ENCODE measurements at places on chromosomes 4 and X.

DNA sequence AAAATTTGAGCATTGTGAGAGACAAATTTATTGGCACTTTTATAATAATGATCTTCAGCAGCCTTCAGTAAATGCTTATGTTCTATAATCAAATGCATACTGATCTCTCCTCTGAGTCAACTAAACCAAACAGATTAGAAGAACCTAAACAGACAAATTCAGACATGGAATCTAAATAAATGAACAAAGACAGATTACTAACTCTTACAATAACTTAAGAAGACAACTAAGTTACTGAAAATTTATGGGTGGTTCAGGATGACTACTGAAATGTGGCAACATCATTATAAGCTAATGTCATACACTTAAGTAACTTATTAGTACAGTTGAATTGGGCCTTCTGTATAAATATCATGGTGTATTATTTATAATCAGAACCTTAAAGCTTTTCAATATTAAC lies 127.3 kb downstream of the NEK1 start:
- DNase-seq, result no peak

DNA sequence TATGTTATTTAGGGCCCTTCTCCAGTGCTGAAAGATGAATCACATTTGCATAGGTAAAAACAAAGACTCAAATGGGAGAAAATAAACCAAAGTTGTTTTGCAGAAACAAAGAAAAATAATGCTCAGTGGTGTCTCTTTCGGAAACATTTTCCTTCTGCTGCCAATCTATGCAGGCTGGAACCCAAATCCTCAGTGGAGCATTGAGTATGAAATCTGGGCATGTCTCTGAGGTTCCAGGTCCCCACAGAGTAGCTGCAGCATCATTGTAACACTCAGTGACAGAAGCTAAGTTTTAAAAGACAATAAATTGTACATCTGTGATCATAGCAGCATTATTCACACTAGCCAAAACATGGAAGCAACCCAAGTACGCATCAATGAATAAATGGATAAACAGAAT lies 303.6 kb downstream of the FBXW7 start:
- no peak for DNase-seq

GRCh38 chr4:188930822-188931221 lies 791.6 kb downstream of the TRIML1 start:
- no peak for DNase-seq

DNA sequence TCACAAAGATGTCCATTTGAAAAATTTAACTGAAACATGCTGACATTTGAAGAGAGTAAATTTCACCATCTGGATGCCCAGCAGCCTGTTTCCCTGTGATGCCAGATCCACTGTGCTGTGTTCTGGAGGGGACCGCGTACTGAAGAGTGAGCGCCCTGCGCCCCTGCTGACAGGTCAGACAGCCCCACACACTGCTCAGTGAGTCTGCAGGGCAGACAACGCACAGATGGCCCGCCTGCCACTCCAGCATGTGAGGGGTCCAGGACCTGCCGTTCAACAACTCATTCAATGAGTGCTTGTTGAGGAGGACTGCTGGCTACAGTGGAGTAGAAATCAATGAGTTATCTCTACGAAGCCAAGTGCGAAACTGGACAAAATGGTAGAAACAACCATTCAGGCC lies 49.2 kb downstream of the FGFRL1 start:
- no peak for DNase-seq

- DNase-seq, result no peak
Observed at GRCh38 chr4:40856840-40857362, 107.1 kb downstream of the NSUN7 start.

DNA sequence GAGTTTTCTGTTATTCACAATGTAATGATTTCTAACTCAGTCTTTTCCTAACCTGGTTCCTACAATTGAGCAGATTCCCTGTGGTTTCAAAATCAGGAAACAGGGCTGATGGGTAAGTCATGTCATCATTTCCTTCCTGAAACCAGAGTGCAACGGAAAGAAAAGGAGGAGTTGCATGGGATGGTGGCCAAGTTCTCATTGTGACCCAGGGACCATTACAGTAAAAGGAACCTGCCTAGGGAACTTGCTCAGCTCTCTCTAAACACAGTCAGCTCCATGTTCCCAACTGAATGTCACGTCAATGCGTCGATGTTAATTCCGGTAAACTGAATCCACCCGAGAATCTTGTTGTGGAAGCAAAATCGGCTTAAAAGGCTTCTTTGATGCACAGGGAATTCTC lies 51.2 kb downstream of the LGI2 start:
- no peak for DNase-seq

DNA sequence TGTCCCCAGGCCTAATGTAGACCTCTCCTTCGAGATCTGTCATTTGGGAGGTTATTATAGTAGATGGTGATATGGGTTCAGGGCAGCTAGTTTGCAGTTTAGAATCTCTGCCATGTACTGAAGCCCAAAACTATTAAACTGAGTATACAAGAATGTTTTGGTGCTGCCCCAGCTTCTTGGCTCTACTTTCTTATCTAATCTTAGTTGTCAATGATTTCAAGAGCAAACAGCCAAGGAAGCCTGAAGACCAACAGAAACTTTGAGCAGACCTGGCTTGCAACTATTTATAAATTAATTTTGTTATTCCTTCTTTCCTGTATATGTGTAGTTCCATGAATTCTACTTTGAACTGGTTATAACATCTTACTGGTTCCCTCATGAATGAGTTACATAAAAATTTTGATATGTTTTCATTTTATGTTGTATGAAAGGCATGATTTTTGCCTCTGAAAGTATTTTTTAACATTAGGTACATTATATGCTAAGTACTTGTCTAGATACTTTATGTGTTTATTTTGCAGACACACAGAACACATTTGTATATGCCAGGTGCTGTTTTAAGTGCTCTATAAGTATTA lies 2.0 kb upstream of the MGST2 start:
- no peak for DNase-seq

DNA sequence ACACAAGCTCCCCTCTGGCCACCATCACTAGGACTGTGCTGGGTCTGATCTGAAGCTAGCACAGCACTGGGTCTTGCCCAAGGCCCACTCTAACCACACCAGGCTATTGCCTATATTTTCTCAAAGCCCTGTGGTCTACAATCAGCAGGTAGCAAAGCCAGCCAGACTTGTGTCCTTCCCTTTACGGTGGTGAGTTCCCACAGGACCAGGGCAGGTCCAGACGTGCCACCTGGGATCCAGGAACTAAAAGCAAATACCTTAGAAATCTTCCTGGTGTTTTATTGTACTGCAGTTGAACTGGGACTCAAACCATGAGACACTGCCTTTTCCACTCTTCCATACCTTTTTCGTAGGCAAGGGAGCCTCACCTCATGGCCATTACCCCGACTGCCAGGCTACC lies 9.0 kb upstream of the MAGEC2 start:
- DNase-seq, result no peak

Measured in RPMI8226 (cell line).